Lung microvascular endothelial cell (primary cell): ENCODE measurements at places on chromosomes 7 and 10. TPM values are rescaled to one million over a fixed set of nuclear protein-coding genes. Genes with fewer than 3 reads are reported as not detected.

GRCh38 chr10:68559841-68560185 is 324 bp upstream of the TET1 start:
- DNase-seq: peak; percentile 18

- DNase-seq: no peak
These were observed 1.2 kb downstream of the MNX1 start for GRCh38 chr7:157009170-157009777.

- DNase-seq: no peak
These were observed 1.8 kb downstream of the TUBAL3 start for GRCh38 chr10:5402798-5403197.

- DNase-seq: no peak
These were observed 1.0 kb downstream of the FAM107B start for GRCh38 chr10:14773551-14774213.

The ANKRD2 gene
- 0.20 and 0.44 TPM in 2 replicates for total RNA-seq

The CDC14C gene
- not detected in 2 replicates for total RNA-seq
